CD4-positive, alpha-beta T cell (primary cell): ENCODE measurements at places on chromosomes 5 and 9. TPM values are rescaled to one million over a fixed set of nuclear protein-coding genes. Genes with fewer than 3 reads are reported as not detected.

GRCh38 chr9:31674264-31674663, 710.2 kb upstream of the ACO1 start:
- no peak for DNase-seq

DNA sequence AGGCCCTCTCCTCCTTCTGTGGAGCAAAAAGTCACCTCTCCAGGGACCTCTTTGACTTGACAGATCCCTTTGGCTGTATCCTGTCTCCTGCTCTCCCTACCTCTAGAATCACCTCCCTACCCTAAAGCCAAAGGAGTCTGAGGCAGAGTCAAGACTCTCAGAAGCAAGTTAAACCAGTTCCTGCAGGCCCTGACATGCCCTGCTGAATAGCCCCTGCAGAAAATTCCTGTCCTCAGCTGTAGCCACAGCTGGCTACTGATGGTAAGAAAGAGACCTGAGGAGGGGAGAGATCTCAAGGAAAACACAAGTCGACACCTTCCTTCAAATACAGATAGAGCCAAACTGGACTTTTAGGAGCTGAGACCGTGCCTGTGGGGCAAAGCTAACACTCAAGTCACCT, 23.7 kb upstream of the UBAP2 start:
- no peak for DNase-seq

The TMOD1 gene
- total RNA-seq, result 0.20 TPM

GRCh38 chr9:33163433-33164137, 3.6 kb downstream of the B4GALT1 start:
- no peak for DNase-seq

DNA sequence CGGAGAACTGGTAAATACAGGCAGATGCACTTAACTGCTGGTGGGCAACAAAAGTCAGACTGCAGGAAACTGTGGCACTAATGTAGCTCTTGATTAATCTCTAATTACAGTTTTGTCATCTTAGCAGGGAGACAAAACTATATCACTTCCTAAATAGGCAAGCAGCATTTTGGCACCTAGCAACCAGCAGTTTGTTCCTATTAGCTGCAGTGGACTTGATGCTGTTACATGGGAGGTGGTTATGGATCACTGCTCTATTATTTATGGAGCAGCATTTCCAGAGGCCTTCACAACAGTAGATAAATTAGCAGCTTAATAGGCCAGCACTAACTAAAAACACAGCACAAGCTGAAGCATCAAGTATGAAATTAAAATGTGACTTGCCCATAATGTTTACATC, 518.3 kb upstream of the ITGA1 start:
- no peak for DNase-seq

- no peak for DNase-seq
These were observed 86.5 kb downstream of the SREK1 start for GRCh38 chr5:66230551-66230950.

- no peak for DNase-seq
These were observed 77.4 kb upstream of the DMRT1 start for GRCh38 chr9:764105-764524.

The SLC4A9 gene
- total RNA-seq, result not detected

The PCDHGB6 gene
- not detected for total RNA-seq

- DNase-seq, result no peak
These were observed 55.3 kb downstream of the MAPKAP1 start for GRCh38 chr9:125651576-125652232.

DNA sequence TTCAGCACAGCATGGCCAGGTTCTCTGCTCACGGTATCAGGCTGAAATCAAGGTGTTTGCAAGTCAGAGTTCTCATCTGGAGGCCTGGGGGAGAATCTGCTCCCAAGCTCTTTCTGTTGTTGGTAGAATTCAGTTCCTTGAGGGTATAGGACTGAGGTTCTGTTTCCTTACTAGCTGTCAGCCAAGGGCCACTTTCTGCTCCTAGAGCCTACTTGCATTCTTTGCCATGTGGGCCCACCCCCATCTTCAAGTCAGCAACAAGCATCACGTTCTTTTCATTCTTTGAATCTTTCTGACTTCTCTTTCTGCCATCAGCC, 7.4 kb upstream of the CDC42SE2 start:
- DNase-seq, result no peak

The NSG2 gene
- total RNA-seq, result not detected

- DNase-seq, result no peak
These were observed 48.1 kb downstream of the TEK start for GRCh38 chr9:27157097-27157496.

- no peak for DNase-seq
These were observed 1006.4 kb upstream of the CTNND2 start for GRCh38 chr5:12910641-12911040.

The ACTBL2 gene
- not detected for total RNA-seq

DNA sequence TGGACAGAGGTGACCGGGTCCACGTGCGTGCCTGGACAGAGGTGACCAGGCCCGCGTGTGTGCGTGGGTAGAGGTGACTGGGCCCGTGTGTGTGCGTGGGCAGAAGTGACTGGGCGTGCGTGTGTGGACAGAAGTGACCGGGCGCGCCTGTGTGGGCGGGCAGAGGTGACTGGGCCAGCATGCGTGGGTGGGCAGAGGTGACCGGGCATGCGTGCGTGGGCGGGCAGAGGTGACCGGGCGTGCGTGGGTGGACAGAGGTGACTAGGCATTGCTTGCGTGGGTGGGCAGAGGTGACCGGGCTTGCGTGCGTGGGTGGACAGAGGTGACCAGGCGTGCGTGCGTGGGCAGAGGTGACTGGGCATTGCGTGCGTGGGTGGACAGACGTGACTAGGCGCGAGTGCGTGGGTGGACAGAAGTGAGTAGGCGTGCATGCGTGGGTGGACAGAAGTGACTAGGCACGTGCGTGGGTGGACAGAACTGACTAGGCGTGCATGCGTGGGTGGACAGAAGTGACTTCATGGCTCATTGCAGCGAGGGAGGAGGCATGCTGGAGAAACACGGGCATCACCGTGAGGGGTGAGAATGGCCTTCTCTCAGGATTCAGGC, 254.1 kb upstream of the IRX4 start:
- no peak for DNase-seq

The KIF4B gene
- total RNA-seq, result not detected

DNA sequence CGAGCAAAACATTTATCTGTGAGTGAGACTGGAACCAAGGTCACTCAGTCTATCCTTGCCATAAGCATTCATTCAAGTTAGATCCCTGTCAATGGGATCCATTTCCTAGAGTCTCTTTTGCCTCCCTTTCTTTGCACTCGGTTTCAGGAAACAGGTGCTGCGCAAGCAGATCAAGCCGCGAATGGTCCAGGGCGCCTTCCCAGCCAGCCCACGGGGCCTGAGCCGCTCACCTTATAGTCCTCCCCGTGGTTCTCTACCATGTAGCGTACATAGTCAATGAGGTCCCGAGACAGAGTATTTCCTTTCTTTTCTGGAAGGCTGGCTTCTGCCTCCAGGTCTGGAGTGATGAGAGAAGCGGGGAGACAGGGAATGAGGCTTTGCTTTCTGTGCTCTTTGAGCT, 3.4 kb downstream of the NOP16 start:
- no peak for DNase-seq

GRCh38 chr5:108720391-108720790, 27.3 kb upstream of the FER start:
- DNase-seq, result no peak

The LHX6 gene
- total RNA-seq, result not detected

DNA sequence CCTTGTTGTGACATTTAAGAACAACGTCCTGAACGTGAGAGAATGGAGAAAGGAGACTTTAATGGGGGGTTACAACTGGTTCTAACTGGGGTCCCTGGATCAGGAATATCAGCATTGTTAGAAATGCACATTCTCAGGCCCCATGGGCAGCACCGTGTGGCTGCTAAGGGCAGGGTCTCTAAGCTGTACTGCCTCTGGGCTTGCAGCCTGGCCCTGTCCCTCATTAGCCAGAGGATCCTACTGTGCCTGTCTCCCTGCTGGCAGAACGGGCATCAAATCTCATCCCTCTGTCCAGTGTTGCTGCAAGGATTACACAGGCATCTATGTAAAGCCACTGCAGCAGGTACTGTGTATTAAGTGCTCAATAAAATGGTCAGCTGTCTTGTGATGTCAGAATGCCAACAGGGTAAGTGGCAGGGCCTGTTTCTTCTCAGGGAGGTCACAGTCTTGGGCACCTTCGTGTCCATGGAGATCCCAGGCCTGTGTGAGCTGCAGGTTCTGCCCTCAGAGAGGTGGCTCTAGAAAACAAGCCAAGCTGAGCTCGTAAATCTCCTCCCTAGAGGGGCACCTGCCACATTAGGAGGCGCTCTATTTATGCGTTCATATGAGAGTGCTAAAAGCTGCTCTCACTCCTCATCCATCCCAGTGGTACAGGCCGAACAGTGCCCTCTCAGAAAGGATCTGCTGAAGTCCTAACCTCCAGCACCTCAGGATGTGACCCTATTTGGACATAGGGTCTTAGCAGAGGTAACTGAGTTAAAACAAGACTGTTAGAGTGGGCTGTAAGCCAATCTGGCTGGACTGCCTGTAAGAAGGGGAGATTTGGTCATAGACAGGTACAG, 210.5 kb downstream of the GADD45G start:
- DNase-seq, result no peak

DNA sequence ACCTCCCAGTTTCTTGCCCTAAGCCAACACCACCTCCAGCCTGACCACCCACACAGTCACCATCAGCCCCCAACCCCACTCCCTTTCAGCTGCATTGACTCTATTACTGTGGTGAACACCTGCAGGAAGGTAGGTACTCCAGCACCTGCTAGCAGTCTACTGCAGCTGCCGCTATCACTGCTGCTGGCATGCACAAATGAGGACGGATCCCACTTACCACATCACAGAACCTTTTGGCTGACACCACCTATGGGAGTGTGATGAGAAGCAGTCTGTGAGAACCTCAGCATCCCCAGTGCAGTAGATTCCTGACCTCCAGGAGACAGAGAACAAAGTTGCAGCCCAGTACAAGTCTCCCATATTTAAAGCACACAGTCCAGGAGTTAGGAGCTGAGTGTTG, 71.9 kb downstream of the ANXA1 start:
- no peak for DNase-seq

GRCh38 chr9:123062351-123063176, 29.1 kb downstream of the GPR21 start:
- no peak for DNase-seq

- DNase-seq, result no peak
These were observed 1646.1 kb upstream of the CDH6 start for GRCh38 chr5:29547236-29547865.

- DNase-seq, result no peak
These were observed 57.5 kb downstream of the COL23A1 start for GRCh38 chr5:178532666-178533065.

The CSF1R gene
- 0.52 TPM for total RNA-seq

The NOXA1 gene
- total RNA-seq, result 6.7 TPM

The ZNF300 gene
- 3.7 TPM for total RNA-seq

GRCh38 chr9:134935056-134935640, 17.4 kb upstream of the FCN1 start:
- DNase-seq, result no peak

DNA sequence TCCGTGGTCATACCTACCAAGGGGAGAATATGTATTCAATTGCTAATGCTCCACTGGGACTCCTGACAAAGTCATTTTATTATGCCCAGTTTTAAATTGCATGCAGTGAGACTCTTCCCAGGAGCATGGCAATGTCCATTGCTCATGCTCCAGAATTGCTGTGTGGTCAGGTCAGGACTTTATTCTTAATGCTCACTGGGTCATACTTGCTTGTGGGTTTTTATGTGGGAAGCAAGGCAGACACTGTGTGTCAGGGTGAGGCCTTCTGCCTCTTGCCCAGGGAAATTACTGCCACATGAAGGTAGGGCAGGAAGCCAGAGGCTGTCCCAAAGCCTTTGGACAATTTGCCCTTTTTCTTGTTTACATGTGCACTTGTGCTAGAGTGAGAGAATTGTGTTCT, 164.6 kb upstream of the MEF2C start:
- no peak for DNase-seq
